ENCODE measurements at places on chromosomes 2 and 18.

DNA sequence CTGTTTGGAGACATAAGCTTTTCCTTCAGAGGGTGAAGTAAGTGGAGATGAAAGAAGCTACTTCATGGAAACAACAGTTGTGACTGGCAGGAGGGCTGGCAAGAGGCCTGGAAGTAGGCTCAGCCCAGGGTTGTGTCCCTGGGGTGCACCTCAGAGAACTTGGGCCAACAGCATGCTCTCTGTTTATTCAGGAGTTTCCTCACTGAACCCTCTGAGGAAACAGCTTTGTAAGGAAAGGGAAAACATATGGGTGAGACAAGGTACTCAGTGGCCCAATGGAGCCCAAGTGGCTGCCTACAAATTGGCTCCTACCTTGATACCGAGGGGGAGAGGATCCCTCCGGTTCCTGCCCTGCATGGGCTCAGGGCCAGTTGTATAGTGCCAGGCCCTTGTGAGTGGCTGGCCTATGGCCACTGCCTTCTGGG, 115.5 kb upstream of the ITGA6 start:
- DNase-seq, result no peak

DNA sequence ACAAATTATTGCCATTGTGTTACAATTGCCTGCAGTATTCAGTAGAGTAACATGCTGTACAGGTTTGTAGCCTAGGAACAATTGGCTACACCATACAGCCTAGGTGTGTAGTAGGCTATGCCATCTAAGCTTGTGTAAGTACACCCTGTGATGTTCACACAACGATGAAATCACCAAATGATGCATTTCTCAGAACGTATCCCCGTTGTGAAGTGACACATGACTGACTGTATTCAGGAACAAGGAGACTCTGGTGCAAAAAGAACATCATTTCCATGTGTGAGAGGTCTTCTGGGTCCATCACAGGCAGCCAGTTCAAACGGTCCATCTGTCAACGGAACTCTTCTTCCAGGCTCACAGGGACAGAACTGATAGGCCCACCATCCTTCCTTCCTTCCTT, 263.7 kb downstream of the ANAPC1 start:
- DNase-seq, result no peak

GRCh38 chr18:55458456-55459203, 129.4 kb downstream of the TCF4 start:
- DNase-seq, result no peak

GRCh38 chr2:48600204-48600813, 17.3 kb upstream of the GTF2A1L start:
- peak; percentile 17 for DNase-seq

- DNase-seq, result no peak
Measured at GRCh38 chr2:204279819-204280218, 265.5 kb upstream of the PARD3B start.

DNA sequence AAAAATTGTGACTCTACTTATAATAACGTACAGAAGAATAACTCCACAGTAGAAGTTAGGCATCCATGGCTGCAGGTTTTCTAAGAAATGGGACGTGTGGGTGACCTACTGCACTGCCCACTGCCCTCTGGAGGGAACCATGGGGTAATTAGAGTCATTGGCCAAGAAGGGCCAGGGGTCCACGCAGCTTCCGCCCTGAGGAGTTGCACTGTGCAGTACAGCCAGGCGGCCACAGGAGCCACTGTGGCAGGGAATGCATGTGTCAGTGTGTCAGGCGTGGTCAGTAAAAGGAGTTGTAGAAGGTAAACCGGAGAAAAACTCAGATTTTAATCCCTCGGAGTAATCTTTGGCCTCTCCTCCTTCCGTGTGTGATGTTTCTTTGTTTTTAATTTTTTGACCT, 24.8 kb downstream of the NCK2 start:
- peak; percentile 71 for DNase-seq

DNA sequence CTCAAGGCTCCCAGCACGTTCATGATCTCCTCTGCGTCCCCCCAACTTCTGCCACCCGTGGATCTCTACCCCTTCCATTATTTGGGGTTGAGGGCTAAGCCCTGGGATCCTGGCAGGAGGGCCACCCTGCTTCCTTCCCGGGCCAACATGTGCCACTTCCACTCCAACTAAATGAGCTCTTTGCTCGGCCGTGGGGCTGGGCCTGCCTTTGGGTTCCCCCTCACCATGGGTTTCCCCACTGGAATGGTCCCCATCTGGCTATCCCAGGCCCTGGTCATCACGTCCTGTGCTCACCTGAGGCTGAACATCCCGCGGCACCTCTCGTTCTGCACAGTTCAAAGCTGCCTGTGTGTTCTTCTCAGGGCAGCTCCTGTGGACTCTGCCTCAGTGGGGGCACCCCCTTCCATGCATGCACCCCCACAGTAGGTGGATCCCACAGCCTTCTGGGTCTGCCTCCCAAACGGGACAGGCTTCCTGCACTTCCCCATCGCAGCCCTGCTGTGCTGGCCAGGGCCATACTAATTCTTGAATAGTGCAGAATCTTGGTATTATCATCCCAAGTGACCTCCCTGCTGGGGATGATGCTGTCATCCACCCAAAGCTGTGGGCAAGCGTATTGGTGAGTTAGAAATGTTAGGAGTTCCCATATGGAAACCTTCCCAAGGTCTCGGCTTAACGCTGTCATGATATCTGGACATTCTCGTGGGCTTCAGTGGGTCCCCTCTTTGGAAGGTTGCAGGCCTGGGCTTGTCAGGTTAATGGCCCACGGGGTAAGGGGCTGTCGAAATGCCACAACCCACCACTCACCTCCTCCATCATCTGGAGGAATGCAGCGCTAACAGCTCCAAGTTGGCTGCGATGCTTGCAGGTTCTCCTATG, 150.5 kb upstream of the TWIST2 start:
- DNase-seq, result no peak

GRCh38 chr2:120887320-120887697, 151.6 kb downstream of the GLI2 start:
- DNase-seq, result no peak

DNA sequence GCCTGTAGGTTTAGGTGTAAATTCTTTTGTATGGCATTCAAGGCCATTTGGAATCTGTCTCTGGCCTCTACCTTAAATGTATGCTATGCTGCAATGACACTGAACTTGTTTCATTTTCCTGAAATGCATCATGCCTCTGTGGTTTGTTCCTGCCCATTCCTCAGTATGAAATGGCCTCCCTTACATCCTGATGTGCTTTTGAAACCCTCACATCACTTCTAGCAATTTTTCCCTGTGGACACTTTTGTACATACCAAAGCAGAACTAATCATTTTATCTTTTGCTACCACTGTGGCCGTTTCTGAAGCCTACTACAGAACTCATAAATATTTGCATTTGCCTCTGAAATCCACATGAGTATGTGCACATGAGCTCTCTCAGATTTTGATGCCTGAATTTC, 557.2 kb downstream of the ERBB4 start:
- DNase-seq, result no peak

GRCh38 chr2:241035142-241035817, 36.9 kb downstream of the SNED1 start:
- no peak for DNase-seq

GRCh38 chr18:11969904-11970835, 11.1 kb upstream of the IMPA2 start:
- no peak for DNase-seq

GRCh38 chr2:165376571-165376975, 92.9 kb upstream of the CSRNP3 start:
- no peak for DNase-seq

- no peak for DNase-seq
Measured at GRCh38 chr2:101197215-101197745, 46.1 kb upstream of the TBC1D8 start.

DNA sequence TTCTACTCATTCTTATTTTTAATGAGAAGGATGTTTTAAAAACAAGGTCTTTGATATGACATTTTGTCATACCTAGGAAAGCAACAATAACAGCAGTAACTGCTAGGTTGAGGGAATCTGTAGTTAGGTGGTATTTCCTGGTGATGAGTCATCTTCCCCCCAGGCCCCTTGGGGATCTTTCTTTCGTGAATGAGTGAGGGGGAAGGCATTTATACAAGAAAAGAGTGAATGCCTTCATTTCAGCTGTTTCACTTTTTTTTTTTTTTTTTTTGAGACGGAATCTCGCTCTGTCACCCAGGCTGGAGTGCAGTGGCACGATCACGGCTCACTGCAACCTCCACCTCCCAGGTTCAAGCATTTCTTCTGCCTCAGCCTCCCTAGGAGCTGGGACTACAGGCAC, 108.6 kb downstream of the MAP4K4 start:
- DNase-seq, result peak; percentile 51
